Dermis blood vessel endothelial cell (primary cell): ENCODE measurements at places on chromosomes 3 and 15. TPM values are rescaled to one million over a fixed set of nuclear protein-coding genes. Genes with fewer than 3 reads are reported as not detected.

The CNTN4 gene
- 0.17 TPM in 1 of 2 replicates, not detected in the other for total RNA-seq

The TM4SF18 gene
- 363 and 529 TPM in 2 replicates for total RNA-seq

The C3orf49 gene
- total RNA-seq: not detected in 2 replicates

The CA12 gene
- 0.68 and 0.79 TPM in 2 replicates for total RNA-seq

The CAPN7 gene
- total RNA-seq: 33.5 and 43.9 TPM in 2 replicates

The SH2D7 gene
- total RNA-seq: not detected in 2 replicates

The KLHL40 gene
- total RNA-seq: 0.17 TPM in 1 of 2 replicates, not detected in the other

The GCNT3 gene
- total RNA-seq: 0.17 TPM in 1 of 2 replicates, not detected in the other

The ITIH4 gene
- 0.19 and 1.9 TPM in 2 replicates for total RNA-seq

The GHRL gene
- total RNA-seq: 0.19 and 0.68 TPM in 2 replicates

The CHRNB4 gene
- not detected in 2 replicates for total RNA-seq
